Chondrocyte (in vitro differentiated cells): ENCODE measurements at places on chromosomes 2 and 18.

DNA sequence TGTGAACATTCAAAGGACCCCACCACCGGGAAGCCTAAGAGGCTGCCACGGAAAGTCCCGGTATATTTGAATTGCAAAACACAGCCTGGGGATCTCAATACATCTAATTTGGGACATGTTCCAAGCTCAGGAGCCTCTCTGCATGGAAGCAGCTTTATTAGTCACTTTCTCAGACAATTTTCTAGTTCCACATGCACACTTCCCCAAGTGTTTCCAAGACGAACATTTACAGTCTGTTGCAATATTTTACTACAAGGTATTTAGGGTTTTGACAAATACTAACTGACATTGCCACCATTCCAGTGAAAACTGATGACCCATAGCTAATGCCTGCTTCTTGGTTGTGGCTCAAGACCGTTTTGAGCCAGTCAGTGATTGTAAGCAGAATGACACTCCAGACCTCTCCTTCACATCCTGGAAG is 145.3 kb downstream of the NCKAP5 start:
- no peak for DNase-seq

DNA sequence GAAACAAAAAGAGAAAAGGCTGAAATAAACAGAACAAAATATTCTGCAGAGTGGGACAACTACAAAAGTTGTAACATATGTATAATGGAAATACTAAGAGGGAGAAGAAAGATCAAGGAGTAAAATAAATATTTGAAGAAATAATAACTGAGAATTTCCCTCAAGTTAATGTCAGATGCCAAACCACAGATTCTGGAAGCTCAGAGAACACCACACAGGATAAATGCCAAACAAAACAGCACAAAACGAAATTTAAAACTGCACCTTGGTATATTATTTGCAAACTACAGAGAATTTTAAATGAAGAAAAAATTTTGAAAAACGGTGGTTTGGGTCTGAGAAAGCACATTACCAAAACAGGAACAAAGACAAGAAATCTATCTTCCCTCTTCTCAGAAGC is 1588.9 kb upstream of the TMEFF2 start:
- DNase-seq, result no peak

DNA sequence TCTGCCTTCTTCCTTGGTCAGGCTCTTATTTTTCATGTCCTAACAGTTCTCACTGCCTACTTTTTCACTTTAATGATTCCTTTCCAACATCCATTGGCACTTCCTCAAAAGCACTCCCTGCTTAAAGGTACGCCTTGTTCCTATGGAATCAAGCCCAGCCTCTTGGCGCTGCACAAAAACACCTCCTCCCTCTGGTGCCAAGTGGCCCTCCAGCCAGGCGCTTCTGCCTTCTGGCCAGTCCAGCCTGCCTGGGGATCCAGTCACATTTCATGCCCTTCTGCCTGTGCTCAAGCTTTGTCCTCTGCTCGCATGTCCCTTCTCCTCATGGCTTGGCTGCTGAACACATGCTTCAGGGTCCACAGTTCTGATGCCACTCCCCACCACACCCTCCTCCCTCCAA is 6.3 kb downstream of the TPRKB start:
- no peak for DNase-seq

DNA sequence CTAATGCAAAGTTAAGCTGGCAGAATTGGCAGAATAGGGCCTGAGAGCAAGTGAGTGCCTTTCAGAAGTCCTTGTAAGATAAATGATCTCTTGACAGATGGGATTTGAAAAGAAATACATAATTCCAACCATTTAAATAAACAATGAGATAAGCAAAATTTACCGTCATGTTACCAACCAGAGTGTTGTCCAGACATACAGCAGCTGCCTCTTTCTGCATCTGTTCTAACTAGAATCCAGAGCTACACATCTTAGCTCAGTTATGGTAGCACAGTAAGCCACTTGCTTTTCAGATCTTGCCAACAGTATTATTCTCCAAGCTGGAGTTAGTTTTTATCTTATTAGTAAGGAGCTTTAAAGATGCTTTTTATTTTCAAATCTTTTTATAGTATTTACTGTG is 179.6 kb downstream of the BARD1 start:
- DNase-seq, result no peak

DNA sequence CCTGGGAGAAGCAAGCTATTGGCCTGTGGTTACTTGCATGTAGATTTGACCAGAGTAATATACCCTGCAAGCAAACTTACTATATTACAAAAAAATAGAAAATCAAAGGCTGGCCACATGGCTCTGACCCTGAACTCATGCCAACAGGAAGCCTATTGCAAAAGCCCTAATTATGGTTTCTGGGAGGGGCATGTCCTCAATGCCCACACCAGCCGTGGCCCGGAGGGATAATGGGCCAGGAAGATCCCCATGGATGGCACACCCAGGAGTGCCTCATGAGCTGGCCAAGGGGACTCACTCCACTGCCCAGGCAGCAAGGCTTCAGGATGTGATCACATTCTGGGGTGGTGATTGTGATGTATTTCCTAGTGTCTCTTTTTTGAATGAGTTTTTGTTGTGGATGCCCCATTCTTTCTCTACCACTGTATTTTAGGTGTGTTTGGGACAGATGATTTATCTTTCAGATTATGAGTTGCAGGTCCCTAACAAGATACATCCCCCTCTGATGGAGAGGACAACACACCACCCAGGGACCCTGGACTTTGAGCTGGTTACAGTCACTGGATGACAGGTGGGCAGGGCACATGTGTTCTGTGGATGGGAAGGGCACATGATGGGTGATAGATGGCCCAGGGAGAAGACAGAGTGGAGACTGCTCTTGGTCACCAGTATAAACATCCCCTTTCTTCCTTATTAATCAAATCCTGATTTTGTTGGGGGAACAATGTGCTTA is 18.7 kb upstream of the TFCP2L1 start:
- no peak for DNase-seq

- DNase-seq, result no peak
Observed at GRCh38 chr2:223782629-223783028, 54.8 kb downstream of the AP1S3 start.

GRCh38 chr2:15941481-15941850 is 1.1 kb downstream of the MYCN start:
- DNase-seq, result peak; percentile 44

- no peak for DNase-seq
Observed at GRCh38 chr2:231470246-231470900, 6.1 kb upstream of the NCL start.

DNA sequence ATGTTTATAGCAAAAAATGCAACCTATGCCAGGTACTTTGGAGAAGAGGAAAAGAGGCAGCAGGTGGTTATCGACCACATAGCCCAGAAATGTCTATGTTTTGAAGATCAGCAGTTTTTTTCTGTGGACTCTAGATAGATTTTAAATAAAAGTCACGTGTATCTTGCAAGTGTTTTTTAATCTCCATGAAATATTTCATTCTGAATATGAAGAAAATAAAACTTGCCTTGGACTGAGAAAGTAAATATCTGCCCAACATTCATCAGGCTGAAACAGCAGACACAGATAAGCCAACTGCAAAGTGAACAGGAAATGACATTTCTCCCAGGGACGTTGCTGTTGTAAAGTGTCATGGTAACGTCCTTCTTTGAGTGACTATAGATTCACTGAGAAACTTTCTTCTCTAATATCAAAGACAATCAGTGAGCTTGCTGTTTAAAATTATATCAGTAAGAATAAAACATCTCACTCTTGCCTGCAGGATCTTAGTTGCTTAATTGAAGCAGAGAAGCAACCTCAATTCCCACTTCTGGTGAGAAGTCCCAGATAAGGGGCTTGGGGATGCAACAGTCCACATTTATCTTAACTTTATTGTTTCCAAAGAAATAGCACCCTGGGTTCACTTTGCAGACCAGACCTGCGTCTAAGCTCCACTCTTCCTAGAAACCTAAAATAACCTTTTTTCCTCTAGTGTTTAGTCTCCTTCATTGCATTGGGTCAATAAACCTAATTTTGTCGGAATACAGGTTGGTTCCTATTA is 6.3 kb downstream of the MYOM1 start:
- no peak for DNase-seq

GRCh38 chr2:222518570-222519381 is 94.4 kb downstream of the SGPP2 start:
- DNase-seq, result no peak

DNA sequence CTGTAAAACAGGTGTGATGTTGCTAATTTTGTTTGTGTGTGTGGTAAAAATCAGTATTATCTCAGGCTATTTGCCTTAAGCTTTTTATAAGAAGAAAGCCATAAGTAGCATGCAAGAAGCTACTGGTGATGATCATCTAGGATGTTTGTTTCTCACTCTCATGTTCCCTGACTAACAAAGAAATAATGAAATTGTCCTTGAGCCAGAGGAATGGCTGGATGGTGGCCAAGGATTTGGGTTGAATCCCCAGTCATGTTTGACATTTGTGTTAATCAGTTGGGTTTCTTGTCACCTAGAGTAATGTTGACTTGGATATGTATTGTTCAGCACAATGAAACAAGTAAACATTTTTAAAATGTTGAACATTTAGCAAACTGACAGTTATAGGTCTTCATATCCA is 496.8 kb upstream of the ZEB2 start:
- DNase-seq, result no peak

GRCh38 chr2:48543895-48544294 is 13.9 kb downstream of the STON1 start:
- DNase-seq, result no peak

DNA sequence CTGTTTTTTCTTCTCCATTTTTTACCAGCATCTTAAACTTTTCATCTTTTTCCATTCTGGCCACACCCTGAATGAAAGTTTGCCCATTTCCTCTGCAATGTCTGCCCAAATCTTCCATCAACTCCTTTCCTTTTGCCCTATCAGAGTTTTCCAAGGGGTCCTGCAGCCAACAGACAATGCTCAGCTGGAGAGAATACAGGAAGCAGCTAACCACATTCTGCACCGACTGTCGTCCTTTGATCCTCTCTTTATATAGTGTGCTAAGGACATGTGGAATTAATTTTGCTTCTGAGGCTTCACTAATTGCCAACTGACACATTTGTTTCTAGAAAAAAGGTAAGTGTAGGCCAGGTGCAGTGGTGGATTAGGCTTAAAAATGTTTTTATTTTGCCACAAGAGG is 50.5 kb upstream of the DLX2 start:
- no peak for DNase-seq

DNA sequence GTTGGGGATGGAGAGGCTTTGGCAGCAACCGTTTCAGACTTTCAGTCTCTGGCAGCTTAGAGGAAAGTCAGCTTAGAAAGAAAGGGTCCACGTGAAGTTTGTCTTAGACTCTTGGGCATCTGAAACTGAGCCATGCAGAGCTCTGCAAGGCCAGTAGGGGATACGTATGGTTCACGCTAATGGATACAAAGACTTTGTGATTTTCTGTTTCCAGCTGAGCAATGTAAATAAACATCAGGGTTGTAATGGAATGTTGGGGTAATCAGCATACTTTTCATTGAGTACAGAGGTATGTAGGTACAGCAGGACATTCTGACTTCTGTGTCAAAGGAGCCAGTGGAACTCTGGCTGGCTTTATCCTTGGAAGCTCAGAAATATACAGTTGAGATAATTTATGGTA is 31.0 kb downstream of the RALB start:
- DNase-seq, result no peak

DNA sequence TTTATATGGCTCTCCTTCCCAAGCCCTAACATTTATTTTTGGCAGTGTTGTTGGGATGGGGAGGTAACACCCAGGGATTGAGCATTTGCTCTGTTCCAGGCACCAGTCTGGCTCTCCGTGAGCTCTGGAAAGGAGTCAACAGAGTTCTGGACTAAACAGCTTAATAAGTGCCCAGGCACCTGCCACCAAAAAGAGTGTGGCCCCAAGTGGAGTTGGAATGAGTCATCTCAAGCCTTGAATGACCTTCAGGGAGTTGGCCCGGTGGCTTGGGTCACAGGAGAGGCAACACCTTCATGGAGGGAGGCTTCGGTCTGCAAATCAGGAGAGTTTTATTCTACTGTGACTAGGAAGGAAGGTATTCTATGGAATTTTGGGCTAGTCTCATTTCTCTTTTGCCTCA is 203.2 kb downstream of the DLGAP1 start:
- DNase-seq, result no peak

DNA sequence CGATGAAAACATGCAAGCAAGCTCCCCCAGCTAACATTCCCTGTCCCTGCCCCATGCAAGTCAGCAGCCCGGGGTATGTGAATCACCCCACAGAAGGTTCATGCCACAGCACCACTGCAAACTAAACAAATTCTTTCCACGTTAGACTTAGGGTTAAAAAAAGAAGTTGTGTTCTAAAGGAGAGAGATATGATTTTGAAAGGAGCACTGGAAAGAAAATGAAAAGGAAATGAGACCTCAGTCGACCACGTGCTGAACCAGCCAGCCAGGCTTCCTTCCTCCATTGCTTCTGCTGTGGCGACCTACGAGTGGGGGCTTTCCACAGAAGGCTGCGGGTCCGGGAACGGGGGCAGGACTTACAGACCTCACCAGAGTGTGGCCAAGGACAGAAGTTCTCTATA is 52.0 kb downstream of the ARL4C start:
- DNase-seq, result no peak

DNA sequence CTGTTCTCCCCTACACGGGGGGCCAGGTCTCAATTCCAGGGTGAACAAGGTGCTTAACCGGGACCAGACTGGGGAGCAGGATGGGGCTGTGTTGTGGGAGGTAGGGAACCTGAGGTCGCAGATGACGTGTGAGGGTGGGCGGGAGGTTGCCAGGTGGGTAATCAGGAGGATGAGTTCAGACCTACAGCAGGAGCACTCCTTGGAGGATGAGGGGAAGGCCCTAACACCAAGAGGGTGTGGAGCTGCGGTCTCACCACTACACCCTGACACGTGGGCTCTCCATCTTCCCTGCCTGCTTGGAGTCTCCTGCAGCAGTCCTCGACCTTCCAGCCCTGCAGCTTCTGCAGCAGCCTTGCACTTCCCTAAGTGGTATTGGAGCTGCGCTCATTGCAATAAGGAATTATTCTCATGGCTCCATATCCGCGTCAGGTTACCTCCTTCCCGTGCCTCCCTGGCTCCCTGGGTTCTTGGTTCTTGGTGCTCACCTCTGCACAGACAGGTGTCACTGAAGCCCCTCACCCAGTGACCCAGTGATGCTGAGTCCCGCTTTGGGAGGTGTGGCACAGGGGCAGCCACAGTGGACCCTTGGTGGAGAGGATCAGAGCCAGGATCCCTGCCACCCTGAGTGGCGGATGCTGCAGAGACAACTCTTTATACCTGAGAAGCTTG is 15.5 kb downstream of the SH3BP4 start:
- DNase-seq, result no peak

GRCh38 chr2:235504441-235505180 is 10.8 kb downstream of the AGAP1 start:
- DNase-seq, result no peak
